ENCODE measurements at places on chromosomes 5 and 9.

DNA sequence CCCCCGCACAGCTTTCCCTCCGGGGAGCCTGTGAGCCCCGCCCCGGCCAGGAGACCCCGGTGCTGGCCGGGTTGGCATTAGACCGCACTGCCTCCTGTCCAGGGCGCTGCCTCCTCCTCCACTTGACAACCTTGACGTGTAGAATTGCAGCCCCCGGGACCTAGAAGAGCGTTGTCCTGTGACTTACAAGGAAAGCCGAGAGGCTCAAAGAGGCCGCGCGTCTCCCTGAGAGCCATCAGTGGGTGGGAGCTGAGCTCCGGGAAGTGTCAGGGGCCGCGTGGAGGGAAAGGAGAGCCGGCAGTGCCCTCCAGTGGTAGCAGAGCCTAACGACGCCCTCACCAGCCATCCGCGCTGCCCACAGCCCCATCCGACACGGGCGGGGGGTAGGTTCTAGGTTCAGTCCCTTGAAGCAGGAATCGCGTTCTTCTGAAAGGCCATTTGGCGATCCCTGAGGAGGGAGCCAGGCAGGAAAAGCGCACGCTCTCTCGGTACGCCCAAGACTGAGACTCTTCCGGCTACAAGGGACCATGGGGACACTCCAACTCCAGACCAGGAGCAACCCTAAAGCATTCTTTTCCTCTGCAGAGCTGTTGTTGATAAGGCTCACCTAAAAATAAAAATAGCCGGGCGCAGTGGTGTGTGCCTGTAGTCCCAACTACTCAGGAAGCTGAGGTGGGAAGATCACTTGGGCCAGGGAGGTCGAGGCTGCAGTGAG, 40.6 kb upstream of the SAP30L start:
- DNase-seq: peak; percentile 47

DNA sequence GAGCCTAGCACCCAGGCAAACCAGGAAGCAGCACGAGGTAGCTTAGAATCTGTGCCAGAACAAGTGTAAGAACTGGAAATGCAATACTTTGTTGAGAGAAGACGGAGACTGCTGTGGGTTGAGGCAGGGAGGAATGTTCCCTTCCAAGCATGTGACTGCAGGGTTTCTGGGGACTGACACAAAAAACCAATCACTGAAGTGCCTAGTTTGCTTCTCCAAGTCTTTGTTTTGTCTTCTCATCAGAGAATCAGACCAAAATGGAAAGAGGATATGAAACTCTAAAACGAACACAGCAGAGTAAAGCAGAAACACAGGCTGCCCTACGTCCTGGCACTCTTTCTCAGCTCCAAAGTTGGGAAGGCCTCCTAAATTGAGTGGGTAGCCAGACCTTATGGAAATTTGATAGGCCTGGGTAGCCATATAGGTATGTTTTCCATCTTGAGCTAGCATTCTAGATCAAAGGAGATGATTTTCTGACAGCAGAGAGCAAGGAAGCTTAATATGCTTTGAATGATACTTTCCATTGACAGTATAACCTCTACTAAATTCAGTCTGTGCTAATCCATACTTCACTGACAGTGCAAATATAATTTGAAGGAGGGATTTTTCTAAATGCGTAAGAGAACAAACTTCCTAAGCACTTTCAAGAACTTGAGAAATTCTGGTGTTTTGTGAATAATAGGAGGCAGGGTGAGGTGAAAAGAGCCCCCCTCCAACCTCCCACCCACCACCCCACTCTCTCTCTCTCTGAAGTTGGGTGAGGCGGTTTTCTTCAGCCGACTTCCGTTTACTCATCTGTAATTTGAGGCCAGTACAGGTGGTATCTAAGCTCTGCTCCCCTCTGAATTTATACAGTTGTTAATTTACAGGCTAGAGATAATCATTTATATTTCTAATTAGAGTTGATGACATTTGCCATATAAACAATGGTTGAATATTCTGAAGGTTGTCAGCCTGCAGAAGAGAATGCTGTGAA, 5.5 kb downstream of the ADRB2 start:
- DNase-seq: no peak

GRCh38 chr9:127520941-127521918, 69.9 kb downstream of the LRSAM1 start:
- no peak for DNase-seq

- no peak for DNase-seq
Measured at GRCh38 chr9:86764221-86764624, 183.1 kb downstream of the GAS1 start.

DNA sequence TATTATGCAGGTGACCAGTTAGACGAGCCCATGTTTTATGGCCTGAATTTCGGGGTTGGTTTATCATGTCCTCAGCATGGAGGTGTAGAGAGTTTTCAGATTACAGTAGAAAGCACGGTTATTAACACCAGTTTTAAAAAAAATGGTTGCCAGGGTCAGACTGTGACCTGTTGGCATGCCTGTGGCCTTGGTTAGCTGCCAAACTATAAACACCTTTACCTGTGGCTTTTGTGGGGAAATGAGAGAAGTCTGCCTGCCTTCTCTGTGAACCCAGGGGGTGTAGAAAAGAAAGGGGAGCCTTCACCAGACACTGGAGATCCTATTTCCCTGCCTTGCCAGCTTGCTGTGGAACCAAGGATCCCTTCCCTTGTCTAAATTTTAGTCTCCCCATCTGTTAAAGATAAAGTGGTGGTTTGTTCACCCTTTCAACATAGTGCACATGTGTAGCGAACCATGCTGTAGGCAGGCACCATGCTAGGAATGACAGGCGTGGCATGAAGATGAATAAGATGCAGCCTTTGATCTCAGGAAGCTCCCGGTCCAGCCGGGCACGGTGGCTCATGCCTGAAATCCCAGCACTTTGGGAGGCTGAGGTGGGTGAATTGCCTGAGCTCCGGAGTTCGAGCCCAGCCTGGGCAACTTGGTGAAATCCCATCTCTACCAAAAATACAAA, 6.1 kb upstream of the PHF19 start:
- no peak for DNase-seq

- no peak for DNase-seq
Measured at GRCh38 chr5:128329386-128329939, 208.6 kb downstream of the FBN2 start.

GRCh38 chr9:101836021-101836420, 97.6 kb upstream of the GRIN3A start:
- no peak for DNase-seq

GRCh38 chr9:133787754-133788025, 49.5 kb upstream of the SARDH start:
- DNase-seq: no peak

GRCh38 chr9:16092142-16093091, 539.6 kb downstream of the CCDC171 start:
- DNase-seq: no peak

- no peak for DNase-seq
Measured at GRCh38 chr5:59020611-59021285, 437.9 kb downstream of the RAB3C start.

- no peak for DNase-seq
Measured at GRCh38 chr9:110115341-110115820, 92.6 kb downstream of the C9orf152 start.

- DNase-seq: no peak
Measured at GRCh38 chr5:162268694-162269481, 201.3 kb downstream of the GABRG2 start.

GRCh38 chr9:84738353-84738752, 68.8 kb downstream of the NTRK2 start:
- DNase-seq: no peak

GRCh38 chr9:1514776-1515363, 464.7 kb downstream of the DMRT2 start:
- DNase-seq: no peak

DNA sequence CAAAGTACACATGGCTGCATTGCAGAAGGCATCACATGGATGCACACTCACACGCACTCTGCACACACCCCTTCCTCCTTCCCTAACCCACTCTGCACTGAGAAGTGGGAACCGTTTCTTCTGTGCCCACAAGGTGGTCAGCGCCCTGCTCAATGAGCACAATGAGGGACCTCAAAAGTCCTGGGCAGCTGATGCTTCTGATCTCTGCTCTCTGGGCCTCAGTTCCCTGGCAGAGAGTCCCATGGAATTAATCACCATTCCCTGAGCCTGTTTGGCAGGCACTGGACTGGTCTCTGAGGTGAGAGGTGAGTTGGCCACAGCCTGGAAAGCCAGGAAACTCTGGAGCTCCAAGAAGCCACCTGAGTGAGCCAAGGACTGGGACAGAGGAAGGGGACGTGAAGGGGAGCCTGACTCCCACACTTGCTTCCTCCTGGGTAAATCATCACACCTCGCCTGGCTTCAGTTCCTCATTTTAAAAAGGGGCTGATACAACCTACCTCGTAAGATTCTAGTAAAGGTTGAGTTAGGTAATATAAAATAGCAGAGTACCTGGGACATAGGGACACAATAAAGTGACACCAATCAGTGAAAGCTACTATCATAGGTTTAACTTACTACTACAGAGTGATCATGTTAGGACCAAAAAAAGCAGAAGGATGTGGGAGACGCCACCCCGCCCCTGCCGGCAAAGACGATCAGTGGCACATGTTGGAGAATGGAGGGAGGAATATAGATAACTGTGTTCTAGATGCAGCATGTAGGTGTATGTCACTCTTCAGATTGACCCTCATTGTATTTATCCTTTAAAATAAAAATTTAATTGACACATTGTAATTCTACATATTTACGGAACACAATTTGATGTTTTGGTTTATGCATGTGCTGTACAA, 21.1 kb upstream of the IGFBPL1 start:
- DNase-seq: no peak

DNA sequence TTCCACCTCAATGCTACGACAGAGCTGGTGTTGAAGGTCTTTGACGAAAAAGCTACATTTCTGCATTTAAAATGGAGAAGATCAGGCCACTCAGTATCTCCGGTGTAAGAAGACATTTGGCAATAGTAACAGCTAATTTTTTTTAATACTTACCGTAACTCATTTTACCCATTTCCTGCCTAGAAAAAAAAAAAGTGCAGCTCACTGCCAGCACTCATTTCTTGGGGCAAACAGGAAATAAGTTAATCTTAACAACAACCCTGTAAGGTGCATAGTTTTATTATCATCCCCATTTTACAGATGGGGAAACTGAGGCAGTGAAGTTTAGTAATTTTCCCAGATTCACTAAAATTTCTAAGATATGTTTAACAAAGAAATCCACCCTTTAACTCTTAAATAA, 27.4 kb upstream of the KCNMB1 start:
- DNase-seq: no peak
